ENCODE measurements at places on chromosomes 5 and 9.
A peak's percentile ranks its signal among the peaks of the same experiment; 100 is the strongest.

DNA sequence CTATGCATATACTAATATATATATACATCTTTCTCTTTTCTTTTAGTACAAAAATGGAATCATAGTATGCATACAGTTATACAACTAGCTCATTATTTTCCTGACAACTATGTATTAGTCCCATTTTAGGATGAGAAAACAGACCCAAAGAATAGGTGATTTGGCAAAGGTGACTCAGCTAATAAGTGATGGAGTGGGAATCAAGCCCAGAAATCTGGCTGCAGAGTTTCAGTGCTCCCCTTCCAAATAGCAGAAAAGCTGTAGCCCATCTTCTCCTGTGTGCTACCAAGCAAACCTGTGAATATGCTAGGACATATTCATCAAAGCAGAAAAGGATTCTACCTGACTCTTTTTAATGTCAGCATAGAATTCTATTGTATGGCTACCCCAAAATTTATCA is 114.7 kb downstream of the ARL15 start:
- no peak for DNase-seq

GRCh38 chr5:150153957-150154617 is 1.6 kb downstream of the PDGFRB start:
- no peak for DNase-seq

DNA sequence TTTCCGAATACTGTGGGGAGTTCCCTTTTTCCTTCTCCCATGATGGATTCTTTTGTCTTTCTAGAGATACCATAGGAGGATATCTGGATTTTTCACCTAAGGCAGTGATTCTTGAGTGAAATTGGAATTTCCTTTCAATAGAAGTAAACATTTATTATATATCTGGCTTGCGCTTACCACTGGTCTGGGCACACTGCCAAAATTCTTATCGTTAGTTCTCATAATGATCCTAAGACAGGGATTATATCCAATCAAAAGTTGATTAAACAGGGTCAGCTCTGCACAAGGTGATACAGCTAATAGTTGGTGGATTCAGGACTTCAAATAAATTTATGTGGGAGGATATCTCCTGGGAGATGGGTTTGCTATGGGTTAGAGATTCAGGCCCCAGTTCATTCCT is 9.6 kb downstream of the TLE4 start:
- DNase-seq: no peak

DNA sequence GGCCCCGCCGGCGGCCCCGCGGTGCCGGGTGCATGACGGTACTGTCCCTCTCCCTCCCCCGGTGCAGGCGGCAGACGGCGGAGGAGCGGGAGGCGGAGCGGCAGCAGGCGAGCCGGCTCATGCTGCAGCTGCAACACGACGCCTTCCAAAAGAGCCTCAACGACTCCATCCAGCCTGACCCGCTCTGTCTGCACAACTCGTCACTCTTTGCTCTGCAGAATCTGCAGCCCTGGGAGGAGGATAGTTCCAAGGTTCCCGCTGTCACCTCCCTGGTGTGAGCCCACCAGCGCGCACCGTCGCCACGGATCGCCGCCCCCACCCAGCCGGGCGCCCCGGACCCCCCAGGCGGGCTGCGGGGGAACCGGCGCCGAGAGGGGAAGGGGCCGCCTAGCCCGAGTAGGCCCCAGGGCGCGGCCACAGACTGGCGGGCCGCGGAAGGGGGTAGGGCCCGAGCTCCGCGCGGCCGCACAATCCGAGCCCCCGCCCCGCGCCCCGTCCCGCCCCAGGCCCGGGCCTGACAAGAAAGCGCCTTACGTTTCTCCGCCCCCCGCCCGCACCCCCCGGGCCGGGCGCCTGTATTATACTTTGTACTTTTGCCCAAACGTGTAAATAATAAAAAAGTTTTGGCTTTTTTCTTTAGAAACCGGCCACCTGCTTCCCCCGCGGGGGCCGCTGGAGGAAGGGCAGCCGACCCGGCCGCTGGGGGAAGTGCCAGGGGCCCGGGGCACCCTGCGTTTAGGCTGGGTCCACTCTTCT is 2.5 kb downstream of the TLX3 start:
- peak; percentile 30 for DNase-seq

- no peak for DNase-seq
These were observed 6.1 kb upstream of the PRUNE2 start for GRCh38 chr9:76911971-76912370.

GRCh38 chr5:118529361-118530144 is 458.8 kb downstream of the DTWD2 start:
- DNase-seq: no peak

DNA sequence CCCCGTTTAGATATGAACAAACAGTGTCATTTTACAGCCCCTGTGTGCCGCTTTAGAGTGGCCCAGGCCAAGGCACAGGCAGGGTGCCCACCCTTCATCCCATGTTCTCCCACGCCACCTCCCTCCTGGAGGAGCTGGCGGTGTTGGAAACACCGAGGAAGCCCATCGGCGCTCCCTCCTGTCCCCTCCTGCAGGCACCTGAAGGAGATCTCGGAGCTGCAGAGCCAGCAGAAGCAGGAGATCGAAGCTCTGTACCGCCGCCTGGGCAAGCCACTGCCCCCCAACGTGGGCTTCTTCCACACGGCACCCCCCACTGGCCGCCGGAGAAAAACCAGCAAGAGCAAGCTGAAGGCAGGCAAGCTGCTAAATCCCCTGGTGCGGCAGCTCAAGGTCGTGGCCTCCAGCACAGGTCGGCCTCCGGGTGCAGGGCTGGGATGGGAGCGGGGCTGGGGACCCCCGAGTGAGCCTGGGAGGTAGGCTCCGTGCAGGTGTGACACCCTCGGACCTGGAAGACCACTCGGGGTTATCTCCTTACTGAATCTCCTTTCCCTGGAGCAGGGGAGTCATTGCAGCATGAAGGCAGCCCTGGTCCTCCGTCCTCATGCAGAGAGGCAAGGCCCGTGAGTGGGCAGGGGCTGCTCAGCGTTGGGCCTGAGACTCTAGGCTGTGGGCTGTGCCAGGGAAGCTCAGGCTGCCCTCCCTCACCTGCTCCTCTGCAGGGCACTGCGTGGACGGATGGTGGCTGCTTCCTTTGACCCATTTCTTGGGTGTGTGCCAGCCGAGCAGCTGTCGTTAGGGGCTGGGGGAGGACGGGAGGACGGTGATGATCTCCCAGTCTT is 113.9 kb downstream of the WNK2 start:
- DNase-seq: no peak

- DNase-seq: no peak
These were observed 100.0 kb downstream of the SEMA5A start for GRCh38 chr5:9445826-9446388.

- DNase-seq: no peak
These were observed 1.2 kb downstream of the PURA start for GRCh38 chr5:140115186-140115500.

DNA sequence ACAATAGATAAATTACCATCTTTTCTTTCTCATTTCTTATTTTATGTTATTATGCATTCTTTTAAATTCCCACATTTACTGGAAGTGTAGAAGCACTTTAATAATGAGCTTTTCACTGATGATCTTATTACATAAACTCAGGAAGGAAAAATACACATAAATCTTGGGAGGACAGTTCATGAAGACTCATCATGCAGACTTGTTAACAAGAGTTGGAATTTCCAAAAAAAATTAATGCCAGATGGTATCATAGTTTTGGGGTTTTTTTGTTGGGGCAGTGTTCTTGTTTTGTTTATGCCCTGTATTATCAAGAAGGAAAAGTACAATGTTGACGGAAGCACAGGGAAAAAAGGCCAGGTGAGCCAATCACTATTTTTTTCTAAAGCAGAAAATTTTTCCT is 35.1 kb downstream of the CEMIP2 start:
- DNase-seq: no peak

Measured in NCI-H526 treated with DMSO at 0.1 percent for 48 hours (cell line).